NCI-H1417 (cell line): ENCODE measurements at places on chromosomes 16 and 17.

GRCh38 chr17:65918916-65919315, 273.0 kb downstream of the CEP112 start:
- no peak for DNase-seq

DNA sequence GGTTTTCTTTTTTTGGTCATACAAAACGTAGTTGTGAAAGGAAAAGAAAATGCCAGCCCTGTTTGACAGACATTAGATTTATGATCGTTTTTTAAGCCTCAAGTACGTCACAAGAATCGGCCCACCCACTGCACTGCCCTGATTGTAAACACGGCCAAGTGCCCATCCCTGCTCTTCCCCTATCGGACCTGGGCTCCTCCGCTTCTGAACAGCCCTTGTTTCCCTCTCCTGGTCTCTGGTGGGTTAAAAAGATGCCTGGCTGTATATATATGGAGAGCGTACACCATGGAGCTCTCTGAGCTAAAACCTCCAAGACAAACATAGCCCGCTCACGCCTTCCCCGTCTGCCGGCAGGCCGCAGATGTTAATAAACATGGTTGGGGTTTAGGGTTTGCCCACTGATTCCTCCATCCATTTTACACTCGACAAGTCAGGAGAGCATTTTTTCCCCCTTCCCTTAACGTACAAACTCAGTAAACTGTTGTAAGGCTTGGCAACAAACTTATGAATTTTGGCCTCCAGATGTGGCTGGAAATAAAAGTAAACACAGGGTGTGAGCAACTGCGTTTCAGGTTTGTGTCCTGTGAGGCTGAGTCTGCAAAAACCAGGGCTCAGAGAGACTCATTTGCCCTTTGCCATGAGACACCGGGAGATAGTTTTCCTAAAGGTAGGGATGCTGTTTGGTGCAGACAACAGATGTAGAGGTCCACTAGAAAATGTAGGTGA, 325.9 kb downstream of the SOX9 start:
- peak; percentile 70 for DNase-seq

DNA sequence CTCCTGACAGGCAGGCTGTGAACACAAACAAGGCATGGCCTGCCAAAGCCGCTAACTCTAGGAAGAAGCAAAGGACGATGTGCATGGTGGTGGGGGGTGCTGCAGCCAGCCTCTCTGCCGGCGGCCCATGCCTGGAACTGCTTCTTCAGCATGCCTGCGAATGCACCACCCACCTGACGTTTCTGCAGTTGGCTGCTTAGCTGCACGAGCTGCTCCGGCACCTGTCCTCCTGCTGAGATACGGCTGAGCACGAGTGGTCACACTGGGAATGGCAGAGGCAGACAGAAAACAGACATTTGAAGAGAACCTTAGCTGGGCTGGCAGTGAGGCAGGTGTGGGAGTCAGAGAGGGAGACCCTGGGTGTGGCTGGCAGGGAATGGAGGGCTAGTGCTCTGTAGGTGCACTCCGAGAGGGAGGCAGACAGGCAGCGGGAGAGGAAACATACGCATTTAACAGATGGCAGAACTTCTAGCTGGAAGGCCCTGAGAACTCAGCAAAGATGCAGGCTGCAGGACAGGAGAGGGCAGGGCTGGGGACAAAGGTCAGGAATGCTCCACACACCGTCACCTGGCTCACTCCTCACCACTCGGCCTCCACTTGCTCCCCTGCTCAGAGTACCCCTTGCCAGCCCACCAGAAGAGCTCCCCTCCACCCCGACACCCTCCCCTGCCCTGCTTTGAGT, 5.2 kb downstream of the FLCN start:
- DNase-seq: no peak

- DNase-seq: no peak
Observed at GRCh38 chr17:82602487-82602886, 45.8 kb downstream of the WDR45B start.

- DNase-seq: no peak
Observed at GRCh38 chr17:18161207-18162145, 22.2 kb upstream of the ALKBH5 start.

- no peak for DNase-seq
Observed at GRCh38 chr17:61928101-61928436, 287 bp upstream of the INTS2 start.

DNA sequence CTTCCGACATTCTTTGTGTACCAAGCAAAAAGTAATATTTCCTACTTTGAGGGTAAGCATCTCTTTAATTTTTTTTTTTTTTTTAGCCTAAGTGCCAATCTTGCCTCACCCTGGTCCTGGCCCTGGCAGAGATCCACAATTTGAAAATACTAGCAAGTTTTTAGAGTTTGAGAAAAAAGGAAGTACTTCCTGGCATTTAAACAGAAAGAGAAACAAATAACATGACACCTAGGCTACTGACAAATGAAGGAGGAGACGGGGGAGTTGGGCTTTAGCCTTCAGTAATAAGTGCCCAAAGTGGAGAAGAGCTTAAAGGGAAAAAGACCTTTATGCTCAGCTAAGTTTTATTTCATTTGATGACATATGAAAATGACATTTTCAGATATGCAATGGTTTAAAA, 92.8 kb downstream of the HS3ST3A1 start:
- no peak for DNase-seq

DNA sequence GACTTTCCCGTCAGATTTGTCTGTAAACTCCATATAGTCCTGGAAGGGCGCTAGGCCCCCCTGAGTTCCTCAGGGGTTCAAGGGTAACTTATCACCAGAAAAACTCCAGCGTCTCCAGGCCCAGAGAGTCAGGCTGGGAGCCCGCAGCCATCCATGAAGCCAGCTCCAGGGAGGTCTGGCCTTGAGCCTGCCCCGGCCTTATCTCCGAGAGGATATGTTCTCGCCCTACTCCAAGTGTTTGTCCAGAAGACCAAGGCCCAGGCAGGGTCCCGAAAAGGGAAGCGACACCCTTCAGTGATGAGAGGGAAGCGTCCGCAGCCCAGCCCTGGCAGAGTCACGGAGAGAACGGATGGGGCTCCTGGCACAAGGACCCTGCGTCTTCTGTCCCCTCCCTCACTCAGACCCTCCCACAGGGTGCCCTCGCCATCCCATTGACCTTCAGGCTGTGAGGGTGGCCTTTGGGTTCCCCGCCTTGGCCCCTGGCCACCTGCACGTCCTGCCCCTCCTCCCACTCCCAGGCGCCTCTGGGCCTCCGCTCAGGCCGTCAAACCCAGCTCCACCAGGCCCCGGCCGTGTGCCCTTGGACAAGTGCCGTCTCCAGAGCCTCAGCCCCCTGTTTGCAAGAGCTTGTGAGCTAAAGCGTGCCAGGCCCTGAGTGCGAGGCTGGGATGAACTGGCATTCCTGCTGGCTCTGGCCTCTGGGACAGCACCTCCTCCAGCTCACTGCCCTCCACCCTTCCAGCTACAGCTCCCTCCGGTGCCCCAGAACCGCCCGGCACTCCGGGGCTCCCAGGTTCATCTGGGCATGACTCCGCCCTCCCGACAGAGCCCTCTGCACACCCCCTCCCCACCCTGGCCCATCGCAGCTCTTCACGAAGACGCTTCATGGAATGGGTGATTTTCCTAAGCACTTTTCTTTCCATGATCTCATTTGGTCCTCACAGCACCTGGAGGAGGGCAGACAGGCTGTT, 83.4 kb downstream of the ZDHHC7 start:
- no peak for DNase-seq

DNA sequence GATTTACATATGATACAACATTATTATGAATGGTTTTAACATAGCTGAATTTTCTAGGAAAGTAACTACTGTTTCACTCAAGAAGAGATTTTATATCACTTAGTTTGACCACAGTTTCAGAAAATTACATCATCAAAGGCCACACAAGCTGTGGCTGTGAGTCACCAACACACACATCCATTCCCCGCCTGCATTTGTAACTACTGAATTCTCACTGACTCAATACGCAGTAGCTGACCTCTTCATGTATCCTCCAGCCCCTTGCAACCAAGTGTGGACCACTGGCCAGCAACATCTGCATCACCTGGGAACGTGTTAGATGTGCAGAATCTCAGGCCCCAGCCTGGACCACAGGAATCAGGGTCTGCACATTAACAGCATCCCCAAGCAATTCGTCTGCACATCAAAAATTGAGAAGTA, 197.6 kb downstream of the XYLT1 start:
- DNase-seq: no peak

- DNase-seq: no peak
Observed at GRCh38 chr16:78434401-78434800, 334.9 kb downstream of the WWOX start.

- peak; percentile 8 for DNase-seq
Observed at GRCh38 chr16:30740364-30741251, 7.6 kb upstream of the PHKG2 start.

GRCh38 chr17:50737118-50737698, 17.8 kb downstream of the LUC7L3 start:
- no peak for DNase-seq

- DNase-seq: peak; percentile 81
Observed at GRCh38 chr17:48612854-48613691, 2.0 kb downstream of the HOXB8 start.

GRCh38 chr16:12449795-12450194, 353.9 kb downstream of the CPPED1 start:
- DNase-seq: no peak

DNA sequence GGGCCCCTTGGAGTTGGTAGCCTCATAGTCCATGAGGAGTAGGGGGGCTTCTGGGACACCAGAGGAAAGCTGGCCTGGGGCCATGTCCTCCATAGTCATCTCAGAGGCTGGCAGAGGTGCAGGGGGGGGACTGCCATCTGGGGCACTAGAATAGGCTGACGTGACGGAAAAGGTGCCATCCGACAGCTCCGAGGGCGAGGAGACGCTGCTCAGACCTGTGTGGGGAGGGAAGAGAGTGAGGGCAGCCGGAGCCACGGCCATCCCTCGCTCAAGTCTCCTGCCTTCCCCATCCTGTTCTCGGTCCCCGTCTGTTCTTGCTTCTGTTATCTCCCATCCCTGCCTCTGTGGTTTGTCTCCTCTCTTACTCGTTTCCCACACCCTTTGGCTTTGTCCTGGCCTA, 4.7 kb upstream of the SPAG7 start:
- DNase-seq: no peak
